Activated CD4-positive, alpha-beta T cell treated with anti-CD3 and anti-CD28 coated beads, Interleukin-2, amount 10 ng/mL, durations not matched to agents 7 days and 5 days (primary cell): ENCODE measurements at places on chromosomes 13 and 19. TPM values are rescaled to one million over a fixed set of nuclear protein-coding genes. Genes with fewer than 3 reads are reported as not detected.

DNA sequence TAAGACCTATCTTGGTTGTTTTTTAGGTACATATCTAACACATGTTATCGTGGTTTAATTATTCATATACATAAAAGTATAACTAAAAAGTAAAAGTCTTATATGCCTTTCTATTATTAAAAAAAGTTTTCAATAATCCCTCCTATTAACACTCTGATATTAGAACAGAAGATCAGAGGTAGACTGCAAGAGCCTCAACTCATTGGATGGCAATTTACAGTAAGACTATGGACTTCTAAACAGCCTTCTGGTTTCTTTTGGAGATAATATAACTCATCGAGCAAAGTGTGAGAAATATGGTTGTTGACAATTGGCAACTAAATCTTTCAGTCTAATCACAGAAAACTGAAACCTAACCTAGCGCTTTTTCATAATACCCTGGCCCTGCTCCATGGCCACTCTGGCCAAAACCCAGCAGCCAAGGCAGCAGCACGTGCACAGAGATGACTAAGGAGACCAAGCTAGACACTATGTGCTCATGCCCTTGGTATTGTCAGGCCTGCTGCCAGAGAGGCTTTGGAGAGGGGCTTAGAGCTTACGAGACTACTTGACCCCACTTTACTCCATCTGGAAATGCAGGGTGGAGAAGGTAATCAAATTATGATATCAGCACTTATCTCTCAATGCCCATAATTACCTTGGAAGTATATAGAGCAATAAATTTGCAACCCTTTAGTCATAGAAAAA is 40.6 kb upstream of the EEF1AKMT1 start:
- no peak for DNase-seq

- DNase-seq, result no peak
Observed at GRCh38 chr13:71046360-71047079, 820.5 kb downstream of the DACH1 start.

Gene FXYD5
- total RNA-seq, result 455 TPM

Gene TUBGCP3
- total RNA-seq, result 59.7 TPM

DNA sequence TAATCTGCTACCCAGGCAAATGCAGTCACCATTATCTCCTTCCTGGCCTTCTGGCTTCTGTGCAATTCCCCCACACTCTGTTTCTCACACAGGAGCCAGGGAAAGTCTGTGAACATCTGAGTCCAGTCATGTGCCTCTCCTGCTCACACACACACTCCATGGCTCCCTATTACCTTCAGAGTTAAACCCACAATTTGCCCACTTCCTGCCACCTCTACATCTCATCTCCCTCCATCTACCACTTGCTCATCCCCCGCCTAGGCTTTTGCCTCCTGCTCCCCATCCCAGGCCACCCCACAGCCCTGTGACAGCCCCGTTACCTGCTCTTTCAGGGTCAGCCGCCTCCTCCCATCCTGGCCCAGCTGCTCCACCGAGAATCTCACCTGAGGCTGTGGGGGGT is 13.5 kb downstream of the IL12RB1 start:
- no peak for DNase-seq

Gene CGB8
- total RNA-seq, result not detected

DNA sequence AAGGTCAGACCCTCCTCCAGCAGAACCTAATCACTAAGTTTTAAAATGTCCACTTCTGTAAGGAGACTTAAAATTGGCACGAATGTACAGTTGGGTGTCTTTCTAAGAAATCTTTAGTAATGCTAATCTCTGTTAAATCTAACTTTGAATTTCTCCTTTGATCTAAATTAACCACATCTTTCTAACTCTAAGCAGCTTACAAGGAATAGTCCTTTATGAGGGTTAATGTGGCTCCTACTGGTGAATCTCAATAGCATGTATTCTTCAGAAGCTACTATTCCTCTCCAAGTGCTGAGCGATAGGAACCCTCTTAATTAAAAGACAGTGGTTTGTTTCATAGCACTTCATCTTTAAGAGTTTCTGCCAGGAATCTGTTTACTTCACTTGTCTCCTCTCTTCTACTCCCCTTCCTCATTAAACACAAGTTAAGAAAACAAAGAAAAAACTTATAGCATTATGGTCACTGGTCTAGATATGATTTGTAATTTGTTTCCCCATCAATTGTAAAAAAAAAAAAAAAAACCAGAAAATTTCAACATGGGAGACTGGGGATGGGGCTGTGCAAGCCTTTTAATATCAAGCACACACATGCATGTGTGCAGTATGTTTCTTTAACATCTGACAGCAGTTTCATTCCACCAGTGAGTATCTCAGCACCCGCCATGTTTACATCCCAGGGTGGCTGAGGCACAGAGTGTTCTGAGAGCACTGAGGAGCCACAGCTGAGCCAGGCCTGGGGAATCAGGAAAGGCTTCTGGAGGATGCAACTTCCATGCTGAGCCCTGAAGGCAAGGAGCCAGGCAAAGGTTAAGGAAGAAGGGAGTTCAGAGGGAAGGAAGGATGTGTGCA is 57.7 kb downstream of the ATP7B start:
- no peak for DNase-seq

DNA sequence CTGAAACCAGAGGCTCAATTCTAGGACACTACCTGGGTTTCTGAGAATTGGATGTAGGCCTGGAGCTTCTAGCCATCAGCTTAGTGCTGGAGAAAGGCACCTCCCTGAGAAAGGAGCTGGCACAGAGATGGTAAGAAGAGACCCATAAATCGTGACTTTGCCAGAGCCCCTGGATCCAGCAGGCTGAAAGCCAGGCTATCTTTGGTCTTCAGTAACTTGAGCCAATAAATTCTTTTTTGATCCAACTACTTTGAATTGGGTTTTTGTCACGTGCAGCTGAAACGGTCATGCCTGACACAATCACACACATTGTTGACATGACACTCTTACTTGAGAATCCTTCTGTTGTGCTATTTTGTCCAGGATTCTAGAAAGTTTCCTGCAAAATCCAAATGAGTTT is 103.4 kb downstream of the LHFPL6 start:
- no peak for DNase-seq

Gene F2RL3
- total RNA-seq, result 0.35 TPM

Gene SKA3
- 42.2 TPM for total RNA-seq

Gene OSCAR
- total RNA-seq, result 0.15 TPM

Gene ZNF682
- total RNA-seq, result 9.1 TPM

Gene CAPN12
- 3.7 TPM for total RNA-seq

Gene TNFSF13B
- 11.7 TPM for total RNA-seq

- no peak for DNase-seq
Observed at GRCh38 chr13:110322126-110322827, 15.2 kb downstream of the COL4A2 start.

DNA sequence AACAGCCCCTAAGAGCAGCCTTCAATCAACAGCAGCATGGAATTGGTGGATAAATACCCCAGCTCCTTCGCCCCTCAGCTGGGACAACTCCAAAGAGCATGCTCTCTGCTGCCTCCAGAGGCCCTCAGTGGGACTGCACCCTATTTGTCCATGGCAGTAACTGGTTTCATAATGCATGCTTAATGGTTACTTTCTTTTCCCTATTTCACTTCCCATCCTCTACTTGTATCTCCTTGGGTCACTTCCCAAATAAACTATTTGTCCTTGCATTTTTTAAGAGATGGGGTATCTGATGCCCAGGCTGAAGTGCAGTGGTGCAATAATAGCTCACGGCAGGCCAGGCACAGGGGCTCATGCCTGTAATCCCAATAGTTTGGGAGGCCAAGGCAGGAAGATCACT is 13.5 kb upstream of the TPM4 start:
- peak; percentile 73 for DNase-seq

Gene PLIN5
- total RNA-seq, result not detected

DNA sequence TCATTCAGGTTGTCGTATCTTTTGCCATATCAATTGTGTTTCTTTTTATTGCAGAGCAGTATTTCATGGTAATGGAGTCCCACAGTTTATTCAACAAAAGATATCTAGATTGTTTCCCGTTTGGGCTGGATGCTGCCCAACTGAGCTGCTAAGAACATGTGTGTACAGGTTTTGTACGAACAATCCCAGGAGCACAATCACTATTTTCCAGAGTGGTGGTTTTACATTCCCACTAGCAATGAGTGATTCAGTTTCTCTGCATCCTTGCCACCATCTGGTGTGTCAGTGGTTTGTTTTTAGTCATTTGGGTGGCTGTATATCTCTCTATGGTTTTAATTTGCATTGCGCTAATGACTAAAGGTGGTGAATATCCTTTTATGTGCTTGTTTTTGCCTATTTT is 52.7 kb upstream of the ZDHHC20 start:
- no peak for DNase-seq

DNA sequence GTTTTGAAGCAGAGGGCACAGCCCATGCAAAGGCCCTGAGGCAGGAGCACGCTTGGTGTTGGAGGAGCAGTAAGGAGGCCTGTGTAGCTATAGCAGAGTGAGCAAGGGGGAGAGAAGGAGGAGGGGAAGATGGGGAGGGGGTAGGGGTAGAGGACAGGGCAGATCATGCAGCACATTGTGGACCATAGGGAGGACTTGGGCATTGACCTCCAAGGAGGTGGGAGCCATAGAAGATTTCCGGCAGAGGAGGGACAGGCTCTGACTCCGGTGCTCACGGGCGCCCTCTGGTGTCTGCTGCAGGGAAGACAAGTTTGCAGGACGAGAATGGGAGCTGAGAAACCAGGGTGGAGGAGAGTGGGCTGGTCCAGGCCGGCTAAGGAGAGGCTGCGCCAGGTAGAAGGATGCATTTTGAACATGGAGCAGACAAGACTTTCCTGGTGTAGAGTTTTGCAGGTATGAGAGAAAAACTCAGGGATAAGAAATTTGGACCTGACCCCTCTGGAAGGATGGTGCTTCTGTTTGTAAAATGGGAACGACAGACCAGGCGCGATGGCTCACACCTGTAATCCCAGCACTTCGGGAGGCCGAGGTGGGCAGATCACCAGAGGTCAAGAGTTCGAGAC is 13.7 kb upstream of the CREB3L3 start:
- DNase-seq, result peak; percentile 91

- DNase-seq, result no peak
Observed at GRCh38 chr19:16496613-16496983, 404 bp downstream of the C19orf44 start.

- no peak for DNase-seq
Observed at GRCh38 chr13:20405691-20406090, 120.0 kb downstream of the CRYL1 start.

GRCh38 chr13:80547341-80547740 is 206.4 kb upstream of the SPRY2 start:
- no peak for DNase-seq

- peak; percentile 78 for DNase-seq
Observed at GRCh38 chr19:9934132-9934950, 2.0 kb downstream of the OLFM2 start.

Gene RBM42
- 100 TPM for total RNA-seq

GRCh38 chr19:49428547-49429451 is 3.6 kb downstream of the GFY start:
- DNase-seq, result no peak

Gene CBARP
- total RNA-seq, result not detected

Gene SYNGR4
- not detected for total RNA-seq
